T-cell (primary cell): ENCODE measurements at places on chromosomes 11 and 22. TPM values are rescaled to one million over a fixed set of nuclear protein-coding genes. Genes with fewer than 3 reads are reported as not detected.
A peak's percentile ranks its signal among the peaks of the same experiment; 100 is the strongest.

DNA sequence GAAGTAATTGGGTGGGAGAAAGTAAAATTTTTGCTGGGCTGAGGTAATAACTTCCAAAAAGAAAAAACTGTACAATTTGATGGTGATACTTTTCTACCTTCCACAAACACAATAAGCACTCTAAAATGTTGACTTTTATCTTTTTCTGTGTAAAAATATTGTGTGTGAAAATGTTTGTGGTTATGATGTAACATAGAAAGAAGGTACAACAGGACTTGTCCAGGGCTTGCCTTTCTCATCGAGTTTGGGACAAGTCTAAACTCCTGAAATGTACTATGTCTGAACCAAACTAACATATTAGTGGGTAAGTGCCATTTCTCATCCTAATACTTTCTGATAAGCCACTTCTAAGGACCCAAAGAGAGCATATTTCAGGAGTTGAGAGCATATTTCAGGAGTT, 174.2 kb upstream of the PDGFD start:
- no peak for DNase-seq

DNA sequence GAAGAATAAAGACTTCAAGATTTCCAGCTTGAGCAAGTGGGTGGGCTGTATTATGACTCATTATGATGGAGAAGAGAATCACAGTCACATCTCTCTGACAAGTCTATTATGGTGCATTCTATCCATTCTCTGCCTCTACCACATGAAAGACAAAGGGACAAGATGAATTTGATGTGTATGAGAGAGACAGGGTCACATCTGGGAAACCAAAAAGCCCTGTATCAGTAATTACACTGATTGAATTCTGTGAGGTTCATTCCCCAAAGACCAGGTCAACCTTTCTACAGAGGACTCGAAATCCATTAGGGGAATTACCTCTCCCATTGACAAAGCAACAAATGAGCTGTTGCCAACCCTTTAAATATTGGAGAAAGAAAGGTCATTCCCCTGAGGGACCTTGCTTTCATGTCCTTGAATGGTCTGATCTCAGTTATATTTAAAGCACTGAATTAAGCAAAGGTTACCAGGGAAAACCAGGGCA, 109.6 kb downstream of the USP35 start:
- DNase-seq = no peak

GRCh38 chr11:111320728-111321568, 22.6 kb downstream of the POU2AF3 start:
- DNase-seq = no peak

GRCh38 chr11:126198648-126199047, 12.8 kb downstream of the RPUSD4 start:
- no peak for DNase-seq

GRCh38 chr11:37896016-37896415, 1298.0 kb upstream of the RAG2 start:
- DNase-seq = no peak

DNA sequence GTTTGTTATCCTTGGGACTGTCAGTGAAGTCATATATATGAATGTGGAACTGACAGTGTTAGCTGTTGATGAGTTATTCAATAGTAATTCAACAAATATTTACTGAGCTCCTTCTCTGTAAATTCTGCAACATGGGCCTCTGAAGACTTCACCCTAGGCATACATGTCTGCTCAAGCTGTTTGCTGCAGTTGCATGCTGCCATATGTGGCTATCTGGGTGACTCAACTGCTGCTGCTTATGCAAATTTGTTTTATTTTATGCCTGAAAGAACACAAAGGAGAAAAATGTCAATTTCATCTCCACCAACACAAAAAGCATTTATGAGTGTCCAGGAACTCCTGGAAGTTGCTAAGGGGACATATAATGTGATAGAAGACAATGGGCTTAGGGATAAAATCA, 417.6 kb downstream of the AASDHPPT start:
- DNase-seq = no peak

DNA sequence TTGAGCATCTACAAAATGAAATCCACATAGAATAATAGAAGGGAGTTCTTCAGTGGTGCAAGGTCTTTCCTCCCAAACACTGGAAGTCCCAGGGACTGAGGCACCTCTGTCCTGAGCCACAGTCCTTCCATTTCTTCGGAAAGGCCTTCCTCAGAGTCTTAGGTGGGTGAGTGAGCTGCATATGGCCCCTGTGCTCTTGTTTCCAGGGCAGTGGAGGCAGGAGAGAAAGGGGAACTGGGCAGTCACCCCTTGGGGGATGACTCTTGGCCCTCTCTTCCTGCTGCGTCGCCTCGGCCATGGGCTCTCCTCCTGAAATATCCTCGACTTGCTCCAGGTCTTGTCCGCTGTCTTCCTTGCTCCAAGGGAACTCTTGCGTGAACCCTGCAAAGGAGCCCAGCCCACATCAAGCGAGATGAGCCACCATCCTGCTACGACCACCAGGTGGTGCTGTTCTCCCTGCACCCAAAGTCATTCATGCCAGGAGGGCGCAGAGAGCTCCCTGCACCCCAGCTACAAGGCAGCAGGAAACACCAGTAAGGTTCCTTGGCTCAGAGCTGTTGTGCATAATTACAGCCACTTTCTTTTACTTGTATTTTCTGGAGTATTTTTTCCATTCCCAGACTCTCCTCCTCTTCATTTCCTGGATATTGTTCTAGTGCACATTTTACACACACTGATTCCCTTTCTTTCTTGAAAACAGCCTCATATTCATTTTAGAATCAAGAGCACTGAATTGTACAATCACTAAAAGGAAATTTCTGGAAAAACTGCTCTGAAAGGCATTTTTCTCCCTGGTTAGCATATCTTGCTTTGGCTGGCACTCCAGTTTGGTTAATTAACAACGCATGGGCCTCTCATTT, 397.8 kb downstream of the OPCML start:
- no peak for DNase-seq

- no peak for DNase-seq
Observed at GRCh38 chr11:11020219-11020726, 162.4 kb upstream of the ZBED5 start.

GRCh38 chr22:28443526-28443876, 236.1 kb downstream of the TTC28 start:
- DNase-seq = peak; percentile 8

DNA sequence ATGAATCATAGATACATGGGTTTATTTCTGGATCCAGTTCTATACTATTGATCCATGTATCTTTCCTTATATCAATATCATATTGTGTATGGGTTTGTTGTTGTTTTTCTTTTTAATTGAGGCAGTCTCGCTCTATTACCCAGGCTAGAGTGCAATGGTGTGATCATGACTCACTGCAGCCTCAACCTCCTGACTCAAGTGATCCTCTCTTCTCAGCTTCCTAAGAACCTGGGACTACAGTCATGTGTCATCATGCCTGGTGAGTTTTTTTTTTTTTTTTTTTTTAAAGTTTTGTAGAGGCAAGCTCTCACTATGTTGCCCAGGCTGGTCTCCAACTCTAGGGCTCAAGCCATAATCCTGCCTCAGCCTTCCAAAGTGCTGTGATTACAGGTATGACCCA, 1589.4 kb upstream of the TENM4 start:
- no peak for DNase-seq

DNA sequence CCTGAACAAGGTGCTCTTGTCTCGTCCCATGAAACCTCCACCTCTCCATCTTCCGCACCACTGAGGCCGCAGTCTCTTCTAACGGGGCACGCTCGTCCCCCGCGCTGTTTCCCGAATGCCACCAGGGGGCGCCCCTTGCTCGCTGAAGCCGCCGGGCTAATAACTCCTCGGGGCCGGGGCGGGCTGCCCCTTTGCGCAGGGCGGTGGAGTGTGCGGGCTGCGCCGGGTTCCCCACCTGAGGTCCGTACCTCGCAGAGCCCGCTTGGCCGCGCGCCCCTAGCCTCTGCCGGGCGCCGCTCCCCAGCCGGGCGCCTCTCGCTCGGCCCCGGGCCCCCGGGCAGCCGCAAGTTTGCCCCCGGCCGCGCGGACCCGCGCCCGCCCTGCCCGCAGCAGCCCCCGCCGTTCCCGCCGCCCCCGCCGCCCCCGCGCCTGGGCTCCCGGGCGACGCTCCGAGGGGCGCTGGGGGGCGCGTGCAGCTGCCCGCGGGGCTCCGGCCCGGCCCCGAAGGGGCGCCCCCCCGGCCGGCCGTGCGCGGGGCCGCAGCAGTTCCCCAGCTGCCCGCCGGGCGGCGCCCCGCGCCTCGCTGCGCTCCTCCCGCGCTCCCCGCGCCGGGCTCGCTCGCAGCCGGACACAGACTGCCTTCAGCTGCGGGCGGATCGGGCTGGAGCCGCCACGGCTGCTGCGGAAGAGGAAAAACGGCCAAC, at the start of gene GRIK4:
TSS of gene GRIK4 (plus strand) at position 633 of the 704 bp plus-strand sequence. CDS start 148,571 bp downstream, outside the sequence.
- peak; percentile 50 for DNase-seq

DNA sequence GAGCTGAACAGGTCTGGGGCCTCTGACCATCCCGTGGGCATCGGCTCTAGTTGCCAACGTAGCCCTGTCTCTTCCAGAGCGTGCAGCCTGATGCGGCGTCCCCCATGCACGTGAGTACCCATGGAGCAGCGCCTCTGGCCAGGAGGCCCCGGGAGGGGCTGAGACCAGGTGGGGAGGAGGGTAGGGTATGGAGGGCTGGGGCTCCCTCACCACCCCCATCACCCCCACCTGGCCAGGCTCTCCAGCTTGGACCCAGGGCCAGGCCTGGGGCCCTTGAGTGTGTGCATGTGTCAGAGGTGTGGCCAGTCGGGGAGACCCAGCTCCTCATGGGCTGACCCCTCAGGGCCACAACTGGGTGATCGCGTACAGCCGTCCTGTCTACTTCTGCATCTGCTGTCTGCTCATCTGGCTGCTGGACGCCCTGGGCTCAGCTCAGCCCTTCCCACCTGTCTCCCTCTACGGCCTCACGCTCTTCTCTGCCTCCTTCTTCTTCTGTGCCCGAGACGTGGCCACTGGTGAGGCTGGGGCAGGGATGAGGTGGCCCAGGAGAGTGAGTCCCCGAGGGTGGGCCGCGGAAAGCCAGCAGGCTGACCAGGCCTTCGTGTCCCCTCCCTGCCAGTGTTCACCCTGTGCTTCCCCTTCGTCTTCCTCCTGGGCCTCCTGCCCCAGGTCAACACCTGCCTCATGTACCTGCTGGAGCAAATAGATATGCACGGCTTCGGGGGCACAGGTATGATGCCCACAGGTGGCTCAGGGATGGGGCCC, 8.5 kb downstream of the PCNX3 start:
- no peak for DNase-seq

GRCh38 chr11:30586251-30587144, at the start of gene MPPED2:
Gene MPPED2 (minus strand): TSS chr11:30586353. CDS start chr11:30580373, 5,980 bp downstream.
- DNase-seq = no peak

DNA sequence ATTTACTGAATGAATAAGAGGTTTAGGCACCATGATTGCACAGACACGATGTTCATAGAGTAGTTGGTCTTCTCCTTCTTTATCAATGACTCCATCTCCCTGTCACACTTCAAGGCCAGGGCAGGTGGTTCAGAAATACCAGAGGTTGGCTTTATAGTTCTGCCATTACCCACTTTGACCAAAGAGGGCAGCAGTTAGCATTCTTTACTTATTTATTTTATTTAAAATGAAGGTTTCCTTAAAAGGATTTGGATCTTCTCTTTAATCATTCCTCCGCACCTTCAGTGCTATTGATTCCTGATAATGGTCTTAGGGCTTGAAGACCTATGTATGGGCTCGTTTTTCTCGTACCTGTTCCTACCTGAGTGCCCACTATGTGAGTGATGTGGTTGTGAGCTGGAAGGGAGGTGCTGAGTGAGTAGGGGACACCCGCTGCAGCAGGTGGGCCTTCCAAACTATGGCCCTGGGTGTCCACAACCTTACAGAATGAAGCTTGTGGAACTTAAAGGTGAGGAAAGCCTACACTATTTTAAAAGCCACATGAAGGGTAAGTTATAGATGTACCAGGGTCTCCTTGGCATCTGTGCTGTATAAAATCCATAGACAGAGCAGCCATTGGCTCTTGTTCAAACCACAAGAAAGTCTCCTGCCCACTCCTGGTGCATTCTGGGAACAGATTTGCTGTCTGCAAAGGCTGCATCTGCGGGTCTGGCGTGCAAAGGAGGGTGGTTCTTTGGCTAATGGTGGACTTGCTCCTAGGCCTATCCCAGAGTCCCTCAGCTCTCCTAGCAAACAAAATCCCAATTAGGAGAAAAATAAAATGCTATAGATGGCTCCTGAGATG, 35.0 kb downstream of the TIMP3 start:
- no peak for DNase-seq

DNA sequence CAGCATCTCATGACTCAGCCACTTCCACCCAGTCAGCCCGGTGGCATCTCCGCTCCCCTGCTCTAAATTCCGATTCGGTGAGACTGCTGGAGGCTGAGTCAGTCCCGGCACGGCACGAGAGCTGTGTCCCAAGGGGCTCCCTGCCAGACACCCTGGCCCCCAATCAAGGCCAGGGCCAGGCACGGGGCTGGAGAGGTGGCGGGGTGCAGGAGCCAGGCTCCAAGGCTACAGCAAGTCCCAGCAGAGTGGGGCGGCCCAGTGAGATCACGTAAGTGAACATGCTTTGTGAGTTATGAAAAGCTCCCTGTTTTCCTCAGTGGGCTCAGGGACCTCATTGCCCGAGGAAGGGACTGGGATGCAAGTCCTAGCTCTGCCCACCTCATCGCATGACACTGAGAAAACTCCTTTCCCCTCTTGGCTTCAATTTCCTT, 3.0 kb downstream of the C11orf68 start:
- no peak for DNase-seq

DNA sequence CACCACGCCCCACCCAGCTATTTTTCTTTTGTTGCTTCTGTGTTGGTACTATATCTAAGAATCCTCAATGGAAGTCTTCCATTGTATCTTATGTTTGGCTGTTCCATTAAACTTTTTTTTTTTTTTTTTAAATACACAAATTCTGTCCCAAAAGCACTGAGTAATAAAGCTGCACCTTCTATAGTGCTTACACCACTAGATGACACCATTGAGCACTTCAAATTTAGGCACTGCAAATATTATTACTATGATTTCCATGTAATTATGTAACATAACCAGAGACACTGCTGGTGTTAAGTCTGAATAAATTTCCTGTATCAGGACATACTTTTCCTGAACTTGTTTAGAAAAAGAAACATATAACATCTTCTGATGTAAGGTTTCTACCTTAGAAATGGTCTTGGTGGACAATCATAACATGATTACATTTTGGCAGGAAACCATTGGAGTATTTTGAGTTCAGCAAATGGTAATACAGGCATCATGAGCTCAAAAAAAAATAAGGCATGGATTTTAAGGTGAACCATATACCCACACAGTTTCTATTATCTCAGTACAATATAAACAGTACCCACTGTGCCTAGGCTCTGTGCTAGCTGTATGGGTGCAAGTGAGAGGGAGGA, 110.5 kb downstream of the ATG16L2 start:
- DNase-seq = no peak

- peak; percentile 23 for DNase-seq
Observed at GRCh38 chr11:102347462-102348370, 702 bp downstream of the BIRC2 start.

DNA sequence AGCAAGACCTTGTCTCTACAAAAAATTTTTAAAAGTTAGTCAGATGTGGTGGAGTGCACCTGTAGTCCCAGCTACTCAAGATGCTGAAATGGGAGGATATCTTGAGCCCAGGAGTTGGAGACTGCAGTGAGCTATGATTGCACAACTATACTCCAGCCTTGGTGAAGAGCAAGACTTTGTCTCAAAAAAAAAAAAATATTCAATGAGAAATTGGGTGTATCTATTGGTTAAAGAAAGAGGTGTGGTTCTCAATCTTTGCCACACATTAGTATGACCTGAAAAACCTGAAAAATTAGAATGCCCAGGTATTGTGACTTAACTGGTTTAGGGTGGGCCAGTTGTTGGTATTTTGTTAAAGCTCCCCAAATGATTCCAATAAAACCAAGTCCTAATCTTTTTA, 32.4 kb downstream of the MTNR1B start:
- no peak for DNase-seq

The PRPF19 gene
- total RNA-seq = 96.9 TPM

The PKDREJ gene
- not detected for total RNA-seq

The MCHR1 gene
- total RNA-seq = not detected

The ZNF143 gene
- total RNA-seq = 40.2 TPM

The PAMR1 gene
- 0.20 TPM for total RNA-seq

The TRPM5 gene
- 0.37 TPM for total RNA-seq

The PRDM11 gene
- total RNA-seq = 10.6 TPM

The LUZP2 gene
- not detected for total RNA-seq
